ENCODE measurements at places on chromosomes 1 and 21.

DNA sequence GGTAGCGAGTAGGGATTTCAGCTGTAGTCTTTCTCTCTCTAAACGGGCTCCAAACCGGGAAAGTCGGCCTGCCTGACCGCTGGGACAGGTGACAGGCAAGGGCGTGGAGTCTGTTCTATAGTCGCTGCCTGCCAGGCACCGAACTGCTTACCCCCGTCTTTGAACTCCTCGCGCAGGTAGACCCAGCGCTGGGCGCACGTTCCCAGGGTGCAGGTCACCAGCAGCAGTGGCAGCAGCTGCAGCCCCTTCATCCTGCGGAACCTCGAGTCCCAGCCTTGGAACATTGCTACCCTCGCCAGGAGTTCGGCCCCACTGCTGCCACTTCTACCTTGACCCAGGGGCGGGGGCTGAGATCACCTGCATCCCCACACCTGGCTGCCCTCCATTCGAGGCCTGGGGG lies 22.2 kb upstream of the OSBPL9 start:
- no peak for DNase-seq

DNA sequence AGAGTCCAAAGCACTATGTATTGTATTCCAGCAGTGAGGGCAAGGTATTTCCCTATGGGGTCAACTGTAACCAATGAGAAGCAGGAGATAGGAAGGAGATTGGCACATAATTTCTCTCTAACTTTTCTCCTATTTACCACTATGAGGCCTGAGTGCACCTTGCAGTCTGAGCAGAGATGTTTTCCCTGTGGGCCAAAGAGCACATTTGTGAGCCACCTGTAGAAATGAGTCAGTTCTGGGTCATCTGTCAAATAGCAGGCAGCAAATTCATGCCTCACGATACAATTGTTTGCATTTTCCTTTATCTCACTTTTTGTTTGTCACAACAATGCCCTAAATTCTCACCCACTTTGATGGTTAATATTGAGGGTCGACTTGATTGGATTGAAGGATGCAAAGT lies 547.2 kb upstream of the NCAM2 start:
- no peak for DNase-seq

DNA sequence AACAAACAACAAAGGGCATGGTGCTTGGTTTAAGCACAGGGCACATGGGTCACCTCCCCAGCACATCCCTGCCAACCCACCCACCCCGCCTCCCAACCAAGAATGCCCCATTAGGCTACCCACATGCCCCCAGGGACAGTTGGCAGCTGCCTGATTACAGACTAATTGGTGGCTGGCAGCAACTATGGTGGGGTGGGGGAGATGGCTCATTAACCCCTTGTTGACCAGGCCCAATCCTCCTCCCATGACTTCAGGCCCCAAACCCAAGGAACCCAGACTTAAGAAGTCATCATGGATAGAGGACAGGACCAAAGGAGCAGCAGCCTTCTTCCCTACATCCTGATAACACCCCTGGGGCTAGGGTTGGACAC lies 1.3 kb downstream of the RIMS3 start:
- no peak for DNase-seq

GRCh38 chr1:12756273-12756672 lies 10.3 kb downstream of the CFAP107 start:
- no peak for DNase-seq

- no peak for DNase-seq
Measured at GRCh38 chr1:245433561-245433960, 278.8 kb downstream of the KIF26B start.

- no peak for DNase-seq
Measured at GRCh38 chr1:50822035-50822776, 137.9 kb downstream of the FAF1 start.

GRCh38 chr1:202656057-202656456 lies 54.2 kb downstream of the SYT2 start:
- peak; percentile 75 for DNase-seq

GRCh38 chr1:146039844-146040194 lies 18.3 kb upstream of the HJV start:
- no peak for DNase-seq

DNA sequence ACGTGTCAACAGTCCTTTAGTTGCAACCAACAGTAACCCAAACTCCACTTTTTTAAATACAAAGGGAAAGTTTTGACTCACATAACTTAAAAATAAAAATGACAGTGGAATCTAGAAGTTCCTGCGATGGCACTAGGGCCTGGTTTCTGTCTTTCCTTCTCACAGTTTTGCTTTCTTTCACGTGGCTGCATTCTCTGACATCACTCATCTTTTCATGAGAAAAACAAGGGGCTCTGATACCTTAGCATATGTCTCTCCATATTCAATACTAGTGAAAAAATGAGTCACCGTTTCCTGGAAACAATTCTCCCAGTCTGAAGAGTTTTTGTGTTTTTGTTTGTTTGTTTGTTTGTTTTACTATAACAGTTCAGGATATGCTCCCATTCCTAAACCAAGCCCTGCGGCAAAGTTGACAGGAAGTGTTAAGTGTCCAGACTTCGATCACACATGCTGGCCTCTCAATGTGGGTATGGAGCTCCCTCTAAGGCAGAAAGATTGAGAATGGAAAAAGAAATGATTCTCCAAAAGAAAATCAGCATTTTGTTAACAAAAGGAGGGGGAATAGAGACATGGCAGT lies 483.3 kb downstream of the TTLL7 start:
- DNase-seq, result no peak

GRCh38 chr1:11664336-11665065 lies 501 bp downstream of the FBXO6 start:
- peak; percentile 74 for DNase-seq

DNA sequence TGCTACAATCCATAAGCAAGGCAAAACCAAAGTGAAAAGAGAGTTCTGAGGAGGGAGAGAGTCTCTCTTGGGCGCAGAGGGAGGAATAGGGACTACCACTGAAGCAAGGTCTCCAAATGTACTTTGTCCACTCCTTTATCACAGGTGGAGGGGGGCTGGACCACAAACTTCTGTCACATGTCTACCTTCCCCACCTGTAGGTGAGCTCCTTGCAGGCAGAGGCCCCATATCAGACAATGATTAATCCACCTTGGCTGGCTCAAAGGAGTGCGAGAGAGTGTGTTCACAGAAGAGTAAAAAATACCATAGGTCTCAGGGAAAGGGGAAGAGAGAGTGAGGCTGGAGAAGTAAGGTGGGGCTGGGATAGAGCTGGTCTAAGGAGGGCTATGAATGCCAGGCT lies 4.5 kb downstream of the BEND5 start:
- DNase-seq, result no peak

DNA sequence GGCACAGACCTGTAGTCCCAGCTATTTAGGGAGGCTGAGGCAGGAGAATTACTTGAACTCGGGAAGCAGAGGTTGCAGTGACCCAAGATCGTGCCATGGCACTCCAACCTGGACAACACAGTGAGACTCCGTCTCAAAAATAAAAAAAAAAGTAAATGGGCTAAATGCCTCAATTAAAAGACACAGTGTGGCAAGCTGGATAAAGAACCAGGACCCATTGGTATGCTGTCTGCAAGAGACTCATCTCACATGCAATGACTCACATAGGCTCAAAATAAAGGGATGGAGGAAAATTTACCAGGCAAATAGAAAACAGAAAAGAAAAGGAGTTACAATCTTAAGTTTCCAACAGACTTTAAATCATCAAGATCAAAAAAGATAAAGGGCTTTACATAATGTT lies 40.3 kb downstream of the ACBD6 start:
- DNase-seq, result no peak

DNA sequence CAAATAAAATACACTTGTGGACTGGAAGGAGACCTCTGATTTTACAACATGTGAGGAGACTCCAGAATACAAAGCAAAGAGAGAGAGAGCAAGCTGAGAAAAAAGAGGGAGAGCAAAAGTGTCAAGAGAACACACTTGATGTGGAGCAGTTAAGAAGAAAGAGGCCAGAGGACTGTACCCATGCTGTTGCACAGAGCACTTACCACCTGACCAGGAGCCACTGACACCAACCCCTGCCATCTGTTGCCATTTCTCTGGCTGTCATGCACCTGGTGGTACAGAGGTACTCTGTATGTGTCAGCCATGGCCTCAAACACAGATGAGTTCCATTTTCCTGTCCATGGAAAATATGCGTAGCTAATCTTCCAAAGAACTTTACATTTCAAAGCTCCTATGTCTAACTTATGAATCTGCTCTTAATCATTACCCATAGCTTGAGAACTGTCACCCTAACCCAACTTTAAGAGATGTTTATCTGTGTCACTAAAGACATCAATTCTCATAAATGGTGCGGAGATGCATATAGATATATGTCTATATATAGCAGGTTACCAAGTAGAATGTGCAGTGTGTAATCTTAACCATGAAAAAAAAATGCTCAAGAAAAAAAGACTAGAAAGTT lies 32.8 kb upstream of the ABCD3 start:
- no peak for DNase-seq

GRCh38 chr1:183837062-183837461 lies 32.1 kb downstream of the RGL1 start:
- no peak for DNase-seq

GRCh38 chr1:101262060-101262459 lies 25.2 kb downstream of the S1PR1 start:
- DNase-seq, result no peak

DNA sequence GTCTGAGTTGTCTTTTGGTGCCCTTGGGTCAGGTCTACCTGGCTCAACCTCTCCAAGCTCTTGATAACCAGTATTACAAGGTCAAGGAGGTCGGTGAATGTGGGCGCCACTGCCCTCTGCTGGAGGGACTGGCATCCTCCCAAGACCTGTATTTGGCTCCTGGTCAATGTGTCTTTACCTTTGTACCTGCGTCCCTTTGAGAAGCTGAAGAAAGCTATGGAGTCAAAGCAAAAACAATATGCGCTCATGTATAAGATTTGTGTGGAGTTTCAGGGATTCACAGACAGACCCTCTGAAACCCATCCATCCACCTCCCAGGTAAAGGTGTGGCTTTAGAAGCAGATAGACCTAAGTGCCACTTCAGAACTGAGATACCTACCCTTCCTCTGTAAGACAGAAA lies 61.8 kb upstream of the NBL1 start:
- DNase-seq, result peak; percentile 89

DNA sequence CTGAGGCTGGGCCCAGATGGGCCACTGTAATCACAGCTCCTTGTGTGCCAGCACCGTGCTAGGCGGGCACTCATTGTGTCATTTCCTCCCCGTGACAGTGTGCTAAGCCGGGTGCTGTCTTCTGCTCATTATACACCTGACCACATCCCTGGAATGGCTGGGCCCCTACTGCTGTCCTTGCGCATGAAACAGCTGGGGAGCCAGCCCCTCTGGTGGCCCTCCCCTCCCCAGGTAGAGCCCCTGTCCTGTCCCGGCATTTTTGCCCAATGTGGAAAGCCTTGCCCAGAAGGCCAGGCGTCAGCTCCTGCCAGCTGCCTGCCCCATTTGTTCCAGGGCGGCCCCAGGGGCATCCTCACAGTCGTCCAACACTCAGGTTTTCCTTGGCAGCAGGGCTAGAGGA lies 107.4 kb upstream of the CASZ1 start:
- DNase-seq, result no peak

- no peak for DNase-seq
Measured at GRCh38 chr1:171751221-171751620, 9.4 kb upstream of the VAMP4 start.

DNA sequence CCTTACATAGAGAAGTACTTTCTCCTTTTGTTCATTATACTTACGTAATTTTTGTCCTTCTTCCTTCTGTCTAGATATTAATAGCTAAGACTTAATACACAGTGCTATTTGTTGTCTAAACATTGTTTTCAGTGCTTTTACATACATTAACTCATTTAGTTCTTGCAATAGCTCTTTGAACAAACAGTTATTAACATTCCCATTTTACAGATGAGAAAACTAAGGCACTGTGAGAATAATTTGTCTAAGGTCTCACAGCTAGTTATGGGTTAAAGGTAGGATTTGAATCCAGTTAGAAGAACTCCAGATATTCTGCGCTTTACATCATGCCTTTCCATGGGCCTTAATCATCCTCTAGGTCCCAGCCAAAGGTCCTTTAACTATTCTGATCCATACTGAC lies 19.6 kb downstream of the CCDC17 start:
- DNase-seq, result no peak

- DNase-seq, result peak; percentile 78
Measured at GRCh38 chr1:3625151-3625907, 514 bp downstream of the TPRG1L start.

GRCh38 chr1:151653397-151653796 lies 41.5 kb downstream of the SNX27 start:
- no peak for DNase-seq

- peak; percentile 63 for DNase-seq
Measured at GRCh38 chr1:57831624-57832023, 407.8 kb upstream of the DAB1 start.

GRCh38 chr1:31797216-31797615 lies 18.6 kb downstream of the SPOCD1 start:
- no peak for DNase-seq

DNA sequence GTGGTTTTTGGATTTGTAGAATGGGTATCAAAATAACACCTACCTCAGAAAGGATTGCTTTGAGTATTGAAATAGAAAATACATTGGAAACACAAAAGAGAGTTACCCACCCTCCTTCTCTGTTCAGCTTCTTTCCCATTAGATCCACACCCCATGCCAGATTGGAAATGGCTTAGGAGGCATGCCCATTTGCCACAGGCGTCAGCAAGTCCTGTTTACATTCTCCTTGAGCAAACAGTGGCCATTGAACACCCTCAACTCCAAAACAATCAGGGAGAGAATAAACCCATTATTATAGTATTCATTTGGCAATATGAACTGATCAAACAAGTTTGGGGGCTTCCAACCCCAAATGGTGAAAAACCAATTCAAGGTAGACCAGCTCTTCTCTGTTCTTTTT lies 2.4 kb downstream of the ELAPOR1 start:
- DNase-seq, result no peak

DNA sequence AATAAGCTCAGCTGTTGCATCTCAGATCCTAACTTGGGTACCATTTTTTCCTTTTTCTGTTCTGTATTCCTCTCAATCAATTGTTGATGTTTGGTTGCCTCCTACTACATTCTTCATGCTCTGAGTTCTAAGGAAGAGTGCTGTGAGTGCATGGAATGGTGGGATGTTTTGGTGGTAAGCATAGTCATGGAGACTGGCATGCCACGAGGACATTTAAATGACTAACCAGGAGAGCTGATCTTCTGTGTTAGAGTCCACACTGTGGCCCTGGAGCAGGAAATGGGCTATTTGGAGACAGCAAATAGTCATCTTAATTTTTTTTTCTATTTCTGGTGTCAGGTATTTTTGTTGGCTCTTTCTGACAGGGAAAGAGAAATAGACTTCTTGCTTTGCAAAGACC lies 69.5 kb upstream of the HSD17B7 start:
- no peak for DNase-seq

- no peak for DNase-seq
Measured at GRCh38 chr21:33301632-33302002, 23.2 kb upstream of the IFNAR1 start.

Data from islet precursor cell (in vitro differentiated cells).